Activated T-cell treated with anti-CD3 and anti-CD28 coated beads for 1 hour (primary cell): ENCODE measurements at places on chromosomes 16 and 17.
A peak's percentile ranks its signal among the peaks of the same experiment; 100 is the strongest.

DNA sequence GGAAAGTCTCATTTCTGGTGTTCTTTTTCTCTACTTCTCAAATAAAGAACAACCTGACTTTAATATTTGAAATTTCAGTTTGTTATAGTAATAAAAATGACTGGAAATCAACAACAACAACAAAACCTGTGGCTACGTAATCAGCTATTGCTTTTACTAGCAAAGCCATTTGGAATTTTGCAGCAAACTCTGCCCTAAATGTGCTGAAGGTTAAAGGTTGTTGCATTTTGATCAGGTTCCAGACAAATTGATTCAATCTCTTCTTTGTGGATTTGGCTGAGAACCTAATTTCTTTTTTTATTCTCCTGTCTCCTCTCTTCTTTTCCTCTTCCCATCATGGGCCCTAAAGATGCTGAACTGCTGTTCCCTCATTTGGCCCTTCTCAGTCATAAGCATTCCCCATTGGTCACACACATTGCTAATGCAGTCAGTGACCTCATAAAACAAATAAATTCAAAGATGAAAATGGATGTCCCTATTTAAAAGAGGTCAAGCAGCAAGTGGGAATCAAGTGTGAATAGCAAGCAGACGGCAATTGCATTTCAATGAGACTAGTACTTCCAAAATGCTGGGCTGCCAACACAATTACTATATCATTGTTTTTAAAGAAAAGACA, 795.1 kb upstream of the CDH8 start:
- no peak for DNase-seq

- DNase-seq: no peak
These were observed 6.0 kb upstream of the KCNH6 start for GRCh38 chr17:63516910-63517824.

GRCh38 chr17:8797621-8798175, 1.5 kb downstream of the MFSD6L start:
- no peak for DNase-seq

- no peak for DNase-seq
These were observed 2.2 kb downstream of the GALNS start for GRCh38 chr16:88854306-88855111.

- DNase-seq: no peak
These were observed 588.7 kb downstream of the RBFOX1 start for GRCh38 chr16:7921345-7921744.

GRCh38 chr17:70820276-70820675, 650.9 kb downstream of the KCNJ2 start:
- DNase-seq: no peak

- DNase-seq: no peak
These were observed 85.4 kb downstream of the PPM1E start for GRCh38 chr17:58840820-58841612.

GRCh38 chr17:12431188-12431587, 234.5 kb upstream of the MYOCD start:
- DNase-seq: no peak

GRCh38 chr17:40459636-40460603, 16.7 kb downstream of the IGFBP4 start:
- no peak for DNase-seq

GRCh38 chr16:30407102-30407803, at the start of gene ZNF771:
Gene ZNF771 (plus strand): TSS chr16:30407606. CDS start chr16:30408054, 448 bp downstream.
- peak; percentile 83 for DNase-seq

DNA sequence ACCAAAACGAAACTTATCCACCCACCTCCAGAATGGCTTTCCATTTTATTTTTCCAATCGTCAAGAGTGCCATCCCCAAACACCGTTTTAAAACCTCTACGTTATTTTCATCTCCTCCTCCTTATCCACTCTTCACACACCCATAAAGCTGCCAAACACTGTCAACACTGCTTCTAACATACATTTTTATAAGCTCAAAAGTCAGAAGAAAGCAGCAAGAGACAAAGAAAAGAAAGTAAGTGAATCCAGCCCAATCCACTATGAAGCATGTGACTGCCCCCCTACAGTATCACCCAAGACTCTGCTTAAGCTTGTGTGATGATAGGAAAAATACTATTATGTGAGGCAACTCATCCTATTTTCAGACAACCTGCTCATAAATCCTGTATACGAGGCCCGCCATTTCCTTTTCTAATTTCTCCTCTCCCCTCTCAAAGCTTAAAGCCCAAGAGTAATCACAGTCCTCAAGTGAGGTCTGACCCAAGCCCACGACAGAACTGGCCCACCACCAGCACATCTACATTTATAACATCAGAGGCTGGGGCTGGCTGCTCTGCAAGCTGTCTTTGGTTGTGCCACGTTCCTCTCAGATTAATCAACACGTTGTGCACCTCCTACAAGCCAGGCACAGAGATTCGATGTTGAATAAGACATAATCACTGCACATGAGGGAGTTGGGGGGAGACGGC, 16.3 kb downstream of the USP31 start:
- no peak for DNase-seq

- DNase-seq: no peak
These were observed 7.5 kb downstream of the ZSCAN10 start for GRCh38 chr16:3091551-3091950.

GRCh38 chr16:12303653-12304052, 327.1 kb downstream of the SNX29 start:
- DNase-seq: no peak

DNA sequence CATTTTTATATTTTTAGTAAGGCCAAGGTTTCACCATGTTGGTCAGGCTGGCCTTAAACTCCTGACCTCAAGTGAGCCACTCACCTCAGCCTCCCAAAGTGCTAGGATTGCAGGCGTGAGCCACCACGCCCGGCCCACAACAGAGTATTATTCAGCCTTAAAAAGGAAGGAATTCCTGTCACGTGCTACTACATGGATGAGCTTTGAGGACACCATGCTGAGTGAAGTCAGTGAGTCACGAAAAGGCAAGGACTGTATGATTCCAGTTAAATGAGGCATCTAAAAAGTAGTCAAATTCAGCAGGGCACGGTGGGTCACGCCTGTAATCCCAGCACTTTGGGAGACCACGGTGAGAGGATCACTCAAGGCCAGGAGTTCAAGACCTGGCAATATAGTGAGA, 9.7 kb downstream of the CSF3 start:
- no peak for DNase-seq

DNA sequence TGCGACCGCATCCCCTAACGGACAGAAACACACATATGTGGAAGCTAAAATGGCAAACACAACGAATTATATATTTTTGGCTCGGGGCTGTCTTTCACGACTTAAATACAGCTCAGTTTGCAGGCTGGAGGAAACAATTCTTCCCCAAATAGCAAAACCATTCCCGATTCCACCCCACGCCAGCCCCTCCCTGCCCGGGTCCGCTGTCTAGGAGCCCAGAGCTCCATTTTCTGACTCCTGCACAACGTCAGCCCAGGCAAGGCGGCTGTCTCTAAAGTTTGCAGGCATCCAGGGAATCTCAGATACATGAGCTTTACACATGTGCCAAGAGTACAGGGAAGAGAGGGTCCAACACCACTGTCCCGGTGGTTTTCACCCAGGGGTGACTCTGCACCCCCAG, 110.5 kb downstream of the ADCY9 start:
- DNase-seq: no peak

- DNase-seq: no peak
These were observed 647.7 kb upstream of the SOX9 start for GRCh38 chr17:71472809-71473789.
